Stimulated activated CD4-positive, alpha-beta T cell treated with anti-CD3 and anti-CD28 coated beads, Interleukin-4, amount 100 ng/mL, for 4 hours (primary cell): ENCODE measurements at places on chromosomes 2 and 18.

- no peak for DNase-seq
These were observed 85.5 kb upstream of the PXDN start for GRCh38 chr2:1829796-1830195.

- no peak for DNase-seq
These were observed 498 bp downstream of the ITGAV start for GRCh38 chr2:186590350-186590758.

DNA sequence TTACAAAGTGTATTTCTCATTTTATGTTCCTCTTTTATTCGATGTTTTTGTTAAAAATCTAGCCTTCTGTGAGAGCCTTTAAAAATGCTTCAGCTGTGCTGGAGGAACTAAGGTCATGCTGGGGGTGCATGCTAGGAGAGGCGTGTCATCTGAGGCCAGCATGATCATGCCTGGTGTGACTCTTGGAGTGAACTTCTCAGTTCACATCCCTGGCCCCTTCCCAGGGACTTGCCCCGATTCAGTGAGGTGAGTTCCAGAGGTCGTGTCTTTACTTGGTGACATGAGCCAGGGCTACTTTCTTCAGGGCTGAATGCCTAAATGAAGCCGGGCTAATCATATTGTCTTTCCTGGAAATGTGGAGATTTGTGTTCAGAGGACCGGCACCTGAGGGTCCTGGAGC lies 264.9 kb downstream of the MREG start:
- DNase-seq: no peak

GRCh38 chr2:45052388-45052928 lies 43.2 kb upstream of the SIX2 start:
- DNase-seq: no peak

DNA sequence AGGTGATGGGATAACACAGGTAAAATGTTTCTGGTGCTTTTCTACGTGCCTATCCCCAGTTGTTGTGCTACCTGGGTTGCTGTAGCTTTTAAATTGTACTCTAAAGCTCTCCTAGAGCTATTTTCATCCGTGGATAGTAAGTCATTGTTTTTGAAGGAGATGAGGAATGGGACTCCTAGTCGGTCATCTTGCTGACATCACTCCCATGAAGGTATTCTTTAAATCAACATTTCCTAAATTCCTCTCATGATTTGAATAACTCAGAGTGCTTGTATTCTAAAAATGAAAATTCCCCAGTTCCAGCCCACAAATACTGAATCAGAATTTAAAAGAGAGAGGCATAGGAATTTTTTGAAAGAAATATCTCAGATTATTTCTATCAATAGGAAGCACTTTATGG lies 44.3 kb downstream of the CCDC148 start:
- no peak for DNase-seq

GRCh38 chr2:194739217-194739616 lies 917.8 kb upstream of the SLC39A10 start:
- DNase-seq: no peak

DNA sequence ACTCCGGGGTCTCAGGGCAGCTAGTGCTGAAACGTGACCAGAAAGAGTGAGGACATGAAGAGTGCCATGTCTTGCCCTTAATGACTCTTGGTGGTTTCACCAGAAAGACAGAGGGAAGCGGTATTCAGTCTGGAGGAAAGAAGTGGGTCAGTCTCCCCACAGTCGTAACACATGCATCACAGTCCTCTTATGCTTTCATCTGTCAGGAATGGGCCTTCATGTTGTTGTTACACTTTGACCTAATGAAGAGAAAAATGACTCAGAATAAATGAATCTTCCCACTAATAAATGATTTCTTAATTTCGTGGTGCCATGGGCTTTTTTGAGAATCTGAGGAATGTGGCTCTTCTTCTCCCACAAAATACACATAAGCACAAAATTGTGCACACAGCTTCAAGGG lies 103.2 kb downstream of the SLC8A1 start:
- no peak for DNase-seq

DNA sequence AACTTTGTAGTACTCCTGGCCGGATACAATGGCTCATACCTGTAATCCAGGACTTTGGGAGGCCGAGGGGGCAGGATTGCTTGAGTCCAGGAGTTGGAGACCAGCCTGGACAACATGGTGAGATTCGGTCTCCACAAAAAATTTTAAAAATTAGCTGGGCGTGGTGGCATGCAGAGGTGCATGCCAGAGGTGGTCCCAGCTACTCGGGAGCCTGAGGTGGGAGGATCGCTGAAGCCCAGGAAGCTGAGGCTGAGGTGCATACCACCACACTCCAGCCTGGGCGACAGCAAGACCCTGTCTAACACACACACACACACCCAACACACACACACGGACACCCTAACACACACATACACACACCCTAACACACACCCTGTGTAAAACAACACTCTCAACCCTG lies 55.6 kb downstream of the HDAC4 start:
- no peak for DNase-seq

GRCh38 chr2:189444322-189444721 lies 3.0 kb downstream of the WDR75 start:
- DNase-seq: no peak

- no peak for DNase-seq
These were observed 116.8 kb upstream of the PKDCC start for GRCh38 chr2:41930807-41931566.

DNA sequence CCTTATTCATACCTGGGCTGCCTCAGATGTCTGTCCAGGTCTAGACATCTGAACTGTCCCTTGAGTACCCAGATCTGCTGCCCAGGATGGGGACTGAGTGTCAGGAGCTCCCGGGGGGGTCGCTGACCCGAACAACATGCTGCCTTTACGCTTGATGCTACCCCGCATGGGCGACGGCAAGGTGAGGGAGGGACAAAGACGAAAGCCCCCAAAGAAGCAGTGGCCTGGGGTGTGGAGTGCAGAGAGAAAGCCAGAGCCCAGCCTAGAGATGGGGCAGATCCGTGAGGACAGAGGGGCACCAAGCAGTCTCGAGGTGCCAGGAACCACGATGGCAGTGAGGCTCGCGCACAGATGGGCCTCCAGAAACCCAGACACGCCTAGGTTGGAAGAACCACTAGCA lies 234.7 kb downstream of the ATAD2B start:
- no peak for DNase-seq

DNA sequence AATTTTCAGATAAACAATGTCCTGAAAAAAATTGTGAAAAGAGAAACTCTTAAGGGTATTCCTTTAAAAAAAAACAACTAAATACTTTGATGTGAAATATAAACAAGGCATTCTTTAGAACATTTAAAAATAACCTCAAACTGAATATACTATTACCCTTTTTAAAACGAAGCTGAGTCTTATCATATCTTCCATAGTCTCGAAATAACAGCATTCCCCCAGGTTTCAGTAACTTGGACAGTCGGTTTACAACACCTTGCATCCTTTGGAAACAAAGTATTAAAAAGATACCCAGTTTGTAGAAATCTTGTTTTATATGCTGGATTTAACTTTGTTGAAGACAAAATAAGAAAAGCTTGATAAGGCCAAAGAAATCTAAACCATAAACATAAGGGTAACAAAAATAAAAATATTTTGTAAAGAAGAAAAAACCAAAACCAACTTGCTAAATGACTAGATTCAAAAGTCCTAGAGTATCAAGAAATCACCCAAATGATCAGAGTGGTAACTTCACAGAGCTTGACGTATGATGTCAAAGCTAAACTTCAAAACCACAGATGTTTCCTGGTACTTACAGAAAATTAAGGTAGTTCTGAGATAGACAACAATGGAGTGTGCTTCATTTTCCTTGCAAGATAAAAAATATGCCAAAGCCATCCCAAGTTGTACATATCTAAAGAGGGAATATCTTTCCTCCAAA lies 107.8 kb downstream of the METTL8 start:
- DNase-seq: no peak

GRCh38 chr18:48605408-48605845 lies 66.6 kb downstream of the CTIF start:
- DNase-seq: no peak

DNA sequence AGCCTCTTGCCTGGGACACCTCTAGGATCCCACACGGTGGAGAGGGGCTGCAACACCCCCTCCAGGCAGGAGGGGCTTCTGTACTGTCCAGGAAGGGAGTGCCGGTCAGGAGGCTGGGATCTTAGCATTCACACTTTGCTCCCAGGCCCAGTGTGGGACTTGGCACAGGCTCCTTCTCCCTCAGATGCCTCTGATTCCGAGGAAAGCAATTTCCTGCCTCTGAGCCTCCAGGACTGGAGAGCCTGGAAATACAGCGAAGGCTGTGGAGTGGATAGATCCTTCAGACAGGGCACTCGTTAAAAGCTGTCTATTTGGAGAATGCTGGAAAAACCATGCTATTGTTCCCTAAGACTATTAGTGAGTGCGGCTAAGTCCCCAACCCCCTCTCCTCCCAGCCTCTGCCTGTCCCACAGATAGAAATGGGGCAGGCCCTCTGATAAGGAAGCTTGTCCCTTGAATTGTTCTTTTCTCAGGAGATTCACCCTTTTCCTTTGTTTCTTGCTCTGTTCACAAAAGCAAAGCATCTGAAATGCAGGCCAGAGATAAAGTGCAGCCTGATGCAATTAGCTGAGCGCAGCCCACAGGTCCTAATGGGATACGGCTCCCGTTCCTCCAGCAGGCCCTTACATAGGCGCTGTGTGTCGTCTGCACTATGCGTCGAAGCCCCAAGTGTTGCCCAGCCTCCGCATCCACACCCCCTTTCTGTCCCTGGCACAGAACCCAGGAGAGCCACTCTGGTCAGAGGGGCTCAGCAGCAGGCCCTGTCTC lies 252.2 kb downstream of the KLHL29 start:
- DNase-seq: no peak

DNA sequence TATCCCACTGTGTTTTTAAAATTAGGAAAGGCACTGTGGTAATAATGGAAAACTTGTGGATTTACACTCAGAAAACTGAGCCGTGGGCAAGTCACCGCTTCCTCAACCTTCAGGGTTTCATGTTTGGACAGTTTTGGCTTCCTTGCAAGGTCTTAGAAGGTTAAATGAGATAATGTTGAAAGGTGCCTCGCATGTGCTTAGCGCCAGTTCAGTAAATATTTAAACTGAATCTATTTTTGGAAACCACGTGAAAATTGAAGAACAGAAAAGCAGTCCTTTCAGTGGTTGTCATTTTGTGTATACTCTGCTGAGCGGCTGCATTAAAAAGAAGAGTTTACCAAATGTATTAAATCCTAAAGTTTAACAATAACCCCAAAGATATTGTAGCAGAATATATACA lies 15.2 kb upstream of the AGAP1 start:
- no peak for DNase-seq

- DNase-seq: no peak
These were observed 175.8 kb downstream of the SLC8A1 start for GRCh38 chr2:40276076-40276475.

- no peak for DNase-seq
These were observed 41.2 kb downstream of the RALBP1 start for GRCh38 chr18:9516437-9517064.

DNA sequence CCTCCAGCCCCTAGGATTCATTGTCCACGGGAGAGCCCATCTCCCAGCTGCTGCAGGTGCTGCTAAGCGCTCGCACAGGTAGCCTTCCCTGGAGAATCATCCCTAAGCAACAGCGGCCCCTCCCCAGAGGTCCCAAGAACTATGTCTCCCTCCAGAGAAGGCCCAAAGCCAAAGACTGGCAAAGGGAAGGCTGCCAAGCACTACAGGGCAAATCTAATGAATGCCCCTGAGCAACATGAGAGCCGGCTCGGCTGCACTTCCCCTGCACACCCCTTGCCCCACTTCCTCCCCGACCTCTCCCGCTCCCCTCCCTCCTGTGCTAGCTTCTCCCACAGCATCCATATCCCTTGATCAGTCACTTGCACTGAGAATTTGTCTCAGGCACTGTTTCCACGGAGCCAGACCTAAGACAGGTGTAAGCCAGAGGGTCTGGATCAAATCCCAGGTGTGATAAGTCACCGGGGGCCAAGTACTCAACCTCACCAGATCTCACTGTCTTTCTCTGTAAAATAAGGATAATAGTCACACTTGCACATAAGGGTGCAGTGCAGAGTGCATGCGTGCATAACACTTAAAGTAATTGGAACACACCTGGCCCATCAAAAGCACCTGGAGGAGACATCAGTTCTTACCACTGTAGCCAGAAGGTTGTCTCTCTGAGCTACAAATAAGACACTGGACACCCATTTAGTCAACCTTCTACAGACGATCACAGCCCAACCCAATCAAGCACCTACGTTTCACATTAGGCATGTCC lies 20.1 kb upstream of the COL6A3 start:
- no peak for DNase-seq

- DNase-seq: no peak
These were observed 67.5 kb upstream of the DTNB start for GRCh38 chr2:25740810-25741381.

DNA sequence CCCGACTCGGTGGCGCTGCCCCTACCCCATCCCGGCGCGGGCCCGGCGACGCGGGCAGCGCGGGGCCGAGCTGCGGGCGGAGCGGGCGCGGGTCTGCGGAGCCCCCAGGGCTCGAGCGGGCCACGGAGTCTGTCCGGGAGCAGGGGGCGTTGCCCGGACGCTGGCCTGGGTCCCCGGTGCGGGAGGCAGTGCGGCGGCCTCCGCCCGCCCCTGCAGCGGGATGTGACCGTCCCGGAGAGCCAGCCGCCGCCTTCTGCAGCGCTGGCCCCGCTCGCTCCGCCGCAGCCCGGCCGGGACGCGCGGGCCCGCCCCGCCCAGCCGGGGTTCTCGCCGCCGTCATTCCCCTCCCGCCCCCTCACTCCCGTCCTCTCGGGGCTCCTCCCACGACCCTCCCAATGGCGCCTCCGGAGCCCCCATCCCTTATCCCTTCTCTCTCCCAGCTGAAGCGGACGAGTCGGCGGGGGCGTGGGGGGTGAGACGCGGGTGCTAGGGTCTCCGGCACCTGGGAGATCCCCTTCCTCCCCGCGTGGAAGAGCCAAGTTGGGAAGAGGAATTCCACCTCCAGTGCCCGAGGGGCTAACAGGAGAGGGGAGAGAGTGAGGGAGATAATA lies at the start of gene FNDC4:
TSS of gene FNDC4 (minus strand) at position 257 of the 611 bp plus-strand sequence. CDS start 521 bp downstream, outside the sequence.
- DNase-seq: peak; percentile 13

- no peak for DNase-seq
These were observed 88.7 kb upstream of the XPO1 start for GRCh38 chr2:61626827-61627226.

- DNase-seq: no peak
These were observed 113.8 kb downstream of the KYNU start for GRCh38 chr2:142991295-142991694.

DNA sequence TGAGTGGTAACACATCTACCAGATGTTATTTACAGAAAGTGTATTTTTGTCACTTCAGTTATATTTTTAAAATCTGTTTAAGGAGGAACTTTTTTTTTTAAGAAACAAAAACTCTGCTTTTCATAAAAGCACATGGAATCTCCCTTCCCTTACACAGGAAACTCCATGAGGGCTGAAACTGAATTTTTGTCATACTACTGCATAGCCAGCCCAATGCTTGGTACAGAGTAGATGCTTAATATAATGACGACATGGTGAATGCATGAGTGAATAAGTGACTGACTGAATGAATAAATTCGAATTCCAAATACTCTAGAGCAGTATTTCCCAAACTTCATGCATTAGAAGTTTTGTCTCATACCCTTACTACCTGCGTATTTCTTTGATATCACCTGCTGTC lies 86.5 kb downstream of the ROCK2 start:
- no peak for DNase-seq
